Glomerular endothelial cell (primary cell): ENCODE measurements at places on chromosomes 4 and X.

DNA sequence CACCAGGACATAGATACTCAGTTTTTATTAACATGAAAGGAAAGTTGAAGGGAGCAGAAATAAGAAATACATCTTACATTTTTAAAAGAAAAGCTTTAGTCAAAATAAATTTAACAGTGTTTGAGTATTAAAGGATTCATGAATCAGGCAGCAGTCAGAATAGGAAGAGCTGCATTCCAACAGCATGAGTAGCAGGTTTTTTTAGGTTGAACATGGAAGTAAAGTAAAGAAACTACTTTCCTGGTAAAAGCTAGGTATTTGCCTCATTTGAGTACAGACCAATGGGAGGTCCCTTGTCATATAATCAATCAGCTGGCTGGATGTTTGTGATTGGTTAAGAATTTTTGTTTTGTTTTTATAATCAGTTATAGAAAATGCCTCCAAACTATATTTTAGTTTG lies 645.9 kb upstream of the INTU start:
- DNase-seq, result no peak

DNA sequence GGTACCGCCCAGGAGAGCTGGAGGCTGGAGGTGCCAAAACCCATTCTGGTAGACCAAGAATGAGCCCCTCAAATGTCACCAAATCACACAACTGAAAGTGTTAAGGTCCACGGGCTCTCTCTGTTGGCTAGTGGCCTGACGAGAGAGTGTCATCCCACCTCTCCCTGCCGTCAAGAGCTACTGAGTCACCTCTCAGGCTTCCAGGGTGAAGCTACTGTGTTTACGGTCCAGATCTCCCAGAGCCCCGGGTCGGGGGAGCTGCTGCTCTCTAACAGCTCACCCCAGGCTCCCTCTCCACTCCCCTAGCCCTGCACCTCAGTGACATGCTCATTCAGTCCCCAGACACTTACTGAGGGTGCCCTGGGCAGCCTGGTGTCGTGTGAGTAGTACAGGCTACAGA lies 59.2 kb downstream of the ADGRG2 start:
- DNase-seq, result no peak

GRCh38 chr4:16661813-16662212 lies 236.6 kb downstream of the LDB2 start:
- no peak for DNase-seq

GRCh38 chr4:16136827-16137226 lies 53.0 kb upstream of the PROM1 start:
- no peak for DNase-seq

DNA sequence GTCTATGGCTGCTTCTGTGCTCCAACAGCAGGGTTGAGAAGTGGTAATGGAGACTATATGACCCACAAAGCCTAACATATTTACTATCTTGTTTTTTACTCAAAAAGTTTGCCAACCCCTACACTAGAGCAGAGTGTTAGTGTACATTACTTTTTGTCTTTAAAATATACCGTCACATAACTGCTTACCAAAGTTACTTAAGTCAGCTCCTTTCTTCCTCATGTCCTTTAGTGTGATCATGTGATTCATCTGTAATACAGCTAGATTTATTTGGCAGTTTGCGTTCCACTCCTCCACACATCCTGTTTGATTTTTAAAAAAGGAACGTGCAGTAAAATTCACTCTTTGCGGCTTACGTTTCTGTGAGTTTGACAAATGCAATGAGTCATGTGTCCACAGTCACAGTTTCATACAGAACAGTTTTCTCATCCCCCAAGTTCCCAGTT lies 162.4 kb upstream of the GPRIN3 start:
- no peak for DNase-seq

DNA sequence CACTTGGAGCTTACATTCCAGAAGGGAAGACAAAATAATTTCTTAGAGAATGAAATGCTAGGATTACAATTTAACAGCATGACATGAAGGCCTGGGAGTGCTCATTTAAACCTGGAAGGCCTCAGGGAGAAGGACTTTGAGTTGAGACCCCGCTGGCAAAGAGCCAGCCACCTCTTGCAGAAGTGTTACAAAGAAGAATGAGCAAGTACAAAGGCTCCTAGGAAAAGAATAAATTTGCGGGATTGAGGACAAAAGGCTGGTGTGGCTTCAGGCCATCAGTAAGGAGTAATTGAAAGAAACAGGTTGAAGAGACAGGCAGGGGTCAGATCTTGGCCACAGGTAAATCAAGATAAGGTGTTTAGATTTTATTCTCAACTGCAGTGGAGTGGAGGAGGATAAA lies 3.1 kb upstream of the ELOVL6 start:
- no peak for DNase-seq

GRCh38 chr4:10664408-10664807 lies 20.2 kb downstream of the CLNK start:
- peak; percentile 97 for DNase-seq

GRCh38 chrX:13168269-13168668 lies 123.8 kb upstream of the FAM9C start:
- DNase-seq, result no peak

DNA sequence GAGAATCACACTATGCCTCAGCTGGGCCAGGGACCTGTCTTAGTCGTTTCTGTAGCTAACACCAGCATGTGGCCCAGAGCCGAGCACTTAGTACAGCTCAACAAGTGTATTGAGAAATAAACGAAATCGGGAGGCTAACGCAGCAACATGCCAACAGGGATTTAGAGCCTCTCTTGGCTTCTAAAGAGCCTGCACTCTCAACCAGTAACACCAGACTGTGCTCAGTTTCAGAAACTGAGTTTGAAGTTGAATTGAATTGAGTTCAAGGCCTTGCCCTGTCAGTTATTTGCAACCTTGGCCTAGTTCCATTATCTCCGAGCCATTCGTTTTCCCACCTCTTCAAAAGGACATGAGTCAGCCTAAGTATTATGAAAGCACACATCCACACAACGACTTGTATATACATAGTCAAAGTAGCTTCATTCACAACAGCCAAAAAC lies 71.3 kb upstream of the LDB2 start:
- DNase-seq, result no peak

GRCh38 chr4:90888571-90888970 lies 761.4 kb downstream of the CCSER1 start:
- no peak for DNase-seq
